ENCODE measurements at places on chromosomes 1 and 21.

GRCh38 chr1:44531785-44532566, 126.9 kb downstream of the RNF220 start:
- no peak for DNase-seq

DNA sequence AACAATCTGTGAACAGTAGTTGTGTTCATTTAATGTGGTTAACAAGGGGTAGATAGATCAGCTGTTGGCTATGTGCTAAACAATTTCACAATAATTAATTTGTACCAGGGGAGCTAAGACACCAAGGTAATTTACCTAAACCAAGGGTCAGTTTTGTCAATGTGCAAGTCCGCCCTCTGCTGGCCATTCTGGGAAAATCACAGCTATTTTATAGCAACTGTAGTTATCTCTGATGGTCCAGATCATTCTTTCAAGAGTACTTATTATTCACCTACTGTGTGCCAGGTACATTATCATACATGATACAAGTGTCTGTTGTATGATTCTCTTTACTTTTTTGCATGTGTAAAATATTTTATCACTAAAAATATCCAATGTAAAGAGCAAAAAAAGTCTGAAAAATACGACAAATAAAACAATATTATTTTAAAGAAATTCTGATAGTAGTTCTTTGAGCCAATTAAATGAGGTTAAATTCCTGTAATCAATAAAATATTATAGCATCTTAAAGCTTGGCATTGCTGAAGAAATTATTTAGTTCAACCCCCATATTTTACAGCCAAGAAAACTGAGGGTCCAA, 312.3 kb upstream of the FAM78B start:
- peak; percentile 12 for DNase-seq

GRCh38 chr21:36125512-36126207, 9.2 kb upstream of the CBR3 start:
- peak; percentile 7 for DNase-seq

GRCh38 chr1:14733048-14733778, 134.7 kb downstream of the KAZN start:
- DNase-seq: no peak

GRCh38 chr1:55329808-55330432, 114.8 kb upstream of the USP24 start:
- no peak for DNase-seq

- no peak for DNase-seq
Observed at GRCh38 chr1:161082996-161083747, 6.2 kb downstream of the NECTIN4 start.

DNA sequence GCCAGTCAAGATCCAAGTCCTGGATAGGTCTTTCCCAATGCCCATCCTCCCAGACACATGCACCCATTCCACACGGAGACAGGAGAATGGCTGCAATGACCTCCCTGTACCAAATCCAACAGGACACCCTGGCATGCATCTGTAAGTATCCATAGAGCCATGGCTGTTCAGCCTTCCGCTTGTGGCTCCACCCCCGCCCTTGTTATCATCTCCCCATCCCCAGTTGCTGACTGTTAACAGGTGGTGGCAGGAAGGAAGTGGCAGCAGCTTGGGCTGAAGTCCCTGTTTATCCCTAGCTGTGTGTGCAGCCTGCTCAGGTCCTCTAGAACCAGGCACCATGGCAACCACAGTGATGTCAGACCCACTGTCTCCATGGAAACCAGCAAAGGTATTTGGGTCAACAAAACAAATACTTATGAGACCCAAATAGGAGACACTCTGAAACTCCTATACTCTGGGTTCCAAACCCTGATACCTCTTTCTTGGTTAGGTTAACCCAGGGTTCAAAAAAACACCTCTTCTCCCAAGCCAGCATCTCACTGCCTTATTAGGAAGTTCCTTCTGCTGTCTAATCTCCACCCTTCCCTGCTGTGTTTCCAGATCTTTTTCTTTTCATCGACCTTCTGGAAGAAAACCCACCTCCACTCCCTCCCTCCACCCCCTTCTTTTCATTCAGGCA, 721 bp downstream of the PBXIP1 start:
- peak; percentile 83 for DNase-seq
